H4 (cell line): ENCODE measurements at places on chromosomes 12 and 14. TPM values are rescaled to one million over a fixed set of nuclear protein-coding genes. Genes with fewer than 3 reads are reported as not detected.
A peak's percentile ranks its signal among the peaks of the same experiment; 100 is the strongest.

The NKX2-1 gene
- 0.06 and 0.62 TPM in 2 replicates for total RNA-seq

The LHX5 gene
- not detected in 2 replicates for total RNA-seq

The ANKRD33 gene
- not detected in 2 replicates for total RNA-seq

The TSPAN19 gene
- not detected in 2 replicates for total RNA-seq

The SOAT2 gene
- total RNA-seq = 0.06 TPM in 1 of 2 replicates, not detected in the other

The BCL11B gene
- 0.90 and 1.4 TPM in 2 replicates for total RNA-seq

The RPAP3 gene
- total RNA-seq = 29.9 and 41.6 TPM in 2 replicates

The SYNDIG1L gene
- not detected in 2 replicates for total RNA-seq

The PAWR gene
- 18.6 and 25.5 TPM in 2 replicates for total RNA-seq

The RASSF8 gene
- 18.8 and 19.8 TPM in 2 replicates for total RNA-seq

The AMN gene
- not detected in 2 replicates for total RNA-seq

The CERS5 gene
- total RNA-seq = 11.7 and 15.8 TPM in 2 replicates

The STYK1 gene
- 3.3 and 3.8 TPM in 2 replicates for total RNA-seq

The CLEC4D gene
- not detected in 2 replicates for total RNA-seq

The CCND2 gene
- 92.1 and 98.0 TPM in 2 replicates for total RNA-seq

The RD3L gene
- not detected in 2 replicates for total RNA-seq

The KLRC2 gene
- 0.23 TPM in 1 of 2 replicates, not detected in the other for total RNA-seq

The LMO3 gene
- 0.27 and 2.9 TPM in 2 replicates for total RNA-seq

DNA sequence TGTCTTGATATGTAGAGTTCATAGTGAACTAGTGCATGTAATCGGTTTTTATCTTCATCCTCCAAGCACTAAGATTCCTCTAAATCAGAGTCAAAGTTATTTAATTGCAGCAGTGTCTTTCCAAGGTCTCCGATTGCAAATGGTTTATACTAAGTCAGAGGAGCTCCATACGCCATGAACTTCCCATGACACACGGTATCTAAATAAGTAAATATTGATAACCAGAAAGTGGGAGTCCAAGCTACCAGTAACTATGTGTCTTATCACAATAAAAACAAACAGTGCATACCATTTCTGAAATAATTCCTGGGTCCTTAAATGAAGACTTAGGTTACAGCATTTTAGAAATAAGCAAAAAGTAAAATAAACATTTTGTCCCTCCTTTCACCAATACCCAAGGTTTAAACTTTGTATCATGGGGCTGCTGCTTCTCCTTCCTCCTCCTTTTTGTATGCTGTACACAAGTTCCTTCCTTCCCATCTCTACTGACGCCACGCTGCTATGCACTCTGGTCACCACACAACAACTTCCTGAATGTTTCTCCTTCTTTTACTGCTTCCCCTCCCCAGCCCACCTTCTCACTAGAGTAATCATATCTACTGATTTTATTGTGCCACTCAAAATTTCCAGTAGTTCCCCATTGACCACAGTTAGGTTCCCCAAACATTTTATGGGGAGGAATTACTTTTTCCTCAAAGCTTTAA, 10.7 kb downstream of the NR1H4 start:
- DNase-seq = peak; percentile 50

GRCh38 chr12:75058228-75058627, 151.4 kb downstream of the KCNC2 start:
- DNase-seq = no peak

DNA sequence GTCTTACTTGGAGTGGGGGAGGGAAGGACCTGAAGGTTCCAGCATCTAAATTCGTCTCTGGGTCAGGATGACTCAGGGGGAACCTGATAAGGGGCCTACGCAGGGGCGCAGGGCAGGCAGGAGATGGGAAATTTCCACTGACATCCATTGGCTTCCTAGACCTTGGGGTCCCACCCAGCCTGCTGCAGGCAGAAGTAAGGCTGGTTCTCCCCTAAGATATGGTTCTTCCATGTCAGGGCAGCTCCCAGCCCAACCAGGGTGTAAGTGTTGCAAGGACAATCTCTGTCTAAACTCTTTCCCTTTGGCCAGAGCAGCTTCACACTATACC, 2.1 kb upstream of the NDRG2 start:
- DNase-seq = no peak

DNA sequence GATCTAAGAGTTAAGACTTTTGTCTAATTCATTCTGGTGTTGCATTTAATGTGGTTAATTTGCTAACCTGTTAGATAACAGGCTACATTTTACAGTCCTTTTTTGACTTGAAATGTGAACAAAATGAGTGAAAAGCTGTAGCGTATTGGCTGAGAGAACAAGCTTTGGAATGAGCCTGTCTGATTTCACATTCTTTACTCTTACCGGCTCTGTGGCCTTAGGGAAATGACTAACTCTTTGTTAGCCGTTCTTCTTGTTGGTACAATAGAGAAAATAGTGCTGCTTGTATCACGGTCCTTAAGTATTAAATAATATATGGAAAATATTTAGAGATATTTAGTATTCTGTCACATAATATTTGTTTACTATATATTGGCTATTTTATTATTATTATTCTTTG, 1.9 kb downstream of the MNAT1 start:
- peak; percentile 14 for DNase-seq

DNA sequence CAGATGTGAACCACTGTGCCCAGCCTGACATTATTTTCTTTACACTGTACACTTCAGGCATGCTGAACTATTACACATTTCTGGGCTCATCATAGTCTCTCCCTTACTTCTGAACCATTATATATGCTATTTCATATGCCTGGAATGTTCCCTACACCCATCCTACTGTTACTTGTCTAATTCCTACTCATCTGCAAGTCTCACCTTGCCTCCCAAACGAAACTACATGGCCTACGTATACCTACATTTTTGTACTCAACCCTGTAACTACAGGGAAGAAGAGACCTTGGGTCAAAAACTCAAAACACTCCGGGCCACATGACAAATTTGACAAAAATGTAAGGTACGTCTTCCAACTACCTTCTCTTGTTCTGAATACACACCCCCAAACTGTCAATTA, 9.5 kb upstream of the EEA1 start:
- no peak for DNase-seq

DNA sequence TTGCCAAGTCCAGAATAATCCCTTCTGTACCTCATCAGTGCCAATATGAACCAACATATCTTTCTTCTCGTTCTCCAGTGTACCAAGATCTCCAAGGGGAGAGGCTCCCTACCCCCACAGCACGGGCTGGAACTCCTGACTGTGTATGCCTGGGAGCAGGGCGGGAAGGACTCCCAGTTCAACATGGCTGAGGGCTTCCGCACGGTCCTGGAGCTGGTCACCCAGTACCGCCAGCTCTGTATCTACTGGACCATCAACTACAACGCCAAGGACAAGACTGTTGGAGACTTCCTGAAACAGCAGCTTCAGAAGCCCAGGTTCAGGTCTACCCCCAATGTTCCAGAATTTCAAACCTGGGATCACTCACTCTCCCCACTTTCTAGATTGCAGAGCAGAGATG, 10.5 kb upstream of the OAS2 start:
- no peak for DNase-seq

DNA sequence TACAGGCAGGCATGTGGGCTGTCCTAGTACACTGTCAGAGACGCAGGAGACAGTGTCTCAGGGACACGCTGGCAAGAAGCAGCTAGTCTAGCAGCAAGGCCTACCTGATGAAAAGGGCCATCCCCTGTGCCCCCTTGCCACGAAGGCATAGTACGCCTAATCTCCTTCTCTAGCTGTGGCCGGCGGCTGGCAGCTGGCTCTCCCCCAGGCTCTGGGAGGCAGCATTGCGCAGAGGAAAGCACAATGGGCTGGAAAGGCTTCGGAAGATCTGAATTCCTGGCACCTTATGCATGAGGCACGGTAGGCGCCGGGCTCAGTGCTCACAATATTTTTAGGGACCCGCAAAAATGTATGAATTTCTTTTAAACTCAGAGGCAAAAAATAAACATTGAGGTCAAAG, 16.0 kb upstream of the PLEKHH1 start:
- DNase-seq = no peak

DNA sequence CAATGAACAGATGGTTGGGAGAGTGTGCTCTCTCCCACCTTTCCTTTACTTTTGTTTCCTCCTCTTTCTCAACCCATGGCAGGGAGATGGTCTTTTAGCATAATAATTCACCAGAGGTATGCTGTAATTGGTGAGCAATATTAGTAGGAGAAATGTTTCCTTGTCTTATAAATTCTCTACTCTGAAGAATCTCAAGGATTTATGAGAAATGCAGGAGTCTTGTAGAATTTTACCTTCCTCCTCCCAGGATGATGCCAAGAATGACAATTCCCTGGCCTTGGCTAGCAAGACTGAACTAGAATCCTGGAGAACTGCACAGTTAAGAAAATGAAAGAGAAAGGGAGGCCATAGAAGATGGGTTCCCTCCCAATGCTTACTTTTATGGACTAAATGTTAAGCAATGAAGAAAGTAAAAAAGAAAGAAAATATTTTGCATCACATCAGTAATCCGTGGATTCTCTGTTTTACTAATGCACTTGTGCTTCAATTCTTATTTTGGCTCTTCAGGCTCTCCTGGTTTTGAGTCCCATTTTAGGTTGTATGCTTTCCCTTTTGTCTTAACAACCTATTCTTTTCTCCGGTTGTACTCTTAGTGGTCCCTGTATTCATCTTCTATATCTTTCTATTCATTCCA, 192.9 kb upstream of the GARIN6 start:
- DNase-seq = no peak

GRCh38 chr12:4308334-4308950, 12.6 kb upstream of the TIGAR start:
- DNase-seq = no peak

DNA sequence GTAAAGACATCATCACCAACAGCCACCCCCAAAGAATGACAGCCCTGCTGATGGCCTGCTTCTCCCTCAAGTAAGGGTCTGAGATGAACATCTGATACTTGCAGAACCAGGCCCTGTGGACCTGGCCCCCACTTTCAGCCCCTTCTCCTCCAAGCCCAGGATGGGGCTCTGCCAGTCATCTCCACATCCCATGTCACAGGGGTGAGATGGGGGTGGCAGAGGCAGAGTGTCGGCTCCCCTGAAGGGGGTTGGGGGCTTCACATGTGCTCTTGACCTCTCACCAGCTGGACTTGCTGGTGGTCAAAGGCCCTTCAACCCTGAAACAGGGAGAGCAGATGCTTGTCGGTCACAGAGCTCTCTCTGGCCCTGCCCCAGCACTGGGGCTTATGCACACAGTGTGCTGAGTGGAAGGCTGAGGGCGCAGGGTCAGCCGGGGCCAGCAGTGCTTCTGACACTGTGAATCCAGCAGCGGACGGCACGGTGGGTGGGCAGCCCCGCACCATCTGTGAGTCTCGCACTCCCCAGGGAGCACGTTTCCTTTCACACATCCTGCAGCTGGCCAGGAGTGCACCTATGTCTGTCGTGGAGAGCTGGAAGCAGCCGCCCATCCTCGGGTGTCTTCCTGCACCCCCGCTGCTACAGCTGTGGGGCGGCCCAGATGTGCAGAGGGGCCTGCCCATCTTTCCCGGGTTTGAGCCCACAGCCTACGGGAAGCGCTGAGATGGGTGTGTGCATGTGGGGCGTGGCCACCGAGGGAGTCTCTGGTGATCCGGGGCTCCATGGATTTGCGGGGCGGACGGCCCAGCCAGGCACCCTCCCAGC, 94.3 kb downstream of the ADGRD1 start:
- no peak for DNase-seq

- peak; percentile 93 for DNase-seq
Observed at GRCh38 chr12:107515446-107515958, 170.1 kb upstream of the PWP1 start.

GRCh38 chr12:111692575-111693210, 6.8 kb downstream of the ACAD10 start:
- DNase-seq = no peak

GRCh38 chr12:69497308-69498026, 27.3 kb downstream of the FRS2 start:
- DNase-seq = no peak

- DNase-seq = no peak
Observed at GRCh38 chr14:80628547-80628946, 313.0 kb downstream of the CEP128 start.

DNA sequence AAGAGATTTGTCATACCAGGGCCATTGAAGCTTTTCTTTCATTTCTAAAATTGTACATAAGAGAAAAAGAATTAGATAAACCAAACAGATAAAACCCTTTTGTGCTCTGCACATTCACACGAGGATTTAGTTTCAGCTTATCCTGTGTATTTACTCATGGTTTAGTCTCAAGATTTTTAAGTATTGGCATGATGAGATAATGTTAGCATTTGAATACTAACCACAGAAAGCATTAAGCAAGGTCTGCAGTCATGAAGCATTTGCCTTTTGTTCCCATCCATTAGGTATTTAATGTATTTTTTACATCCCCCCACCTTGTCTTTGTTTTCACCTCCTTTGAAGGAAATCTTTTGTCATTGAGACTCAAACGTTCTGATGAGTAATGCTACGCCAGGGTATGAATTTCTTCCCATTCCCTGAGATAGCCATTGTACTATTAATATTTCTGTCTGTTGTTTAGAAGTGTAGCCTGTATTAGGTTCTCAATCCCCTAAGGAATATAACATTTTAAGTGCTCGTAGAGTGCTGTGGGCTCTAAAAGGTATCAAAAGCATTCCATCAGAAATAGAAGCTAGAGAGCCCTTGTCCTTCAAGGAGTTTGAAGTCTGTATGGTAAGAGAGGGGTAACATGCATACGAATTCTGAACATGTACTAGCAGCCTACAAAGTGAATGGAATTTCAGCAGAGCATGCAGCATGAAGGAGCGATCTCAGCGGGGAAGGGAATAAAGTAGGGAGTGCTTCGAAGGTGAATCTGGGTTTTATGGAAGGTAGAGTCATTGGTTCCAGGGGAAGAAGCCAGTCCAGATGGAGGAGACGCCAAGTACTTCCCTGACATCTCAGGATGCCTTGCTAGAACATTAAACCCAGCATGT, 22.3 kb downstream of the CRADD start:
- DNase-seq = peak; percentile 82

GRCh38 chr12:42396473-42397259, 70.7 kb downstream of the PPHLN1 start:
- DNase-seq = no peak

DNA sequence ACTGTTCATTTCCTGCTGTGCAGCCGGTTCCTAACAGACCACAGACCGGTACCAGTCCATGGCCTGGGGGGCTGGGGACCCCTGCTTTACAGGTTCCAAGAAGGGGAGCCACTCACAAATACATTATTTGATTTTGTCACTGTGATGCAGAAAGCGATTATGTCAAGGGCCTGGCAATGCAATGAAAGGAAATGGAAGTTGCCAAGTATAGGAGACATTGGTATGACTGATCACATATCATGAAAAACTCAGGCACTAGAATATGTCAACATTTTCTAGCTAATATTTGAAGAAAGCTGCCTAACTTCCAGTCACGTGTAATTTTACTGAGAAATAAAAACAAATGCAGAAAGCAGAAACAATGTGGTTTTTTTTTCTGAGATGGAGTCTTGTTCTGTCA, 68.9 kb upstream of the USP44 start:
- no peak for DNase-seq

- DNase-seq = peak; percentile 94
Observed at GRCh38 chr14:51328064-51328771, 88.2 kb downstream of the TMX1 start.

DNA sequence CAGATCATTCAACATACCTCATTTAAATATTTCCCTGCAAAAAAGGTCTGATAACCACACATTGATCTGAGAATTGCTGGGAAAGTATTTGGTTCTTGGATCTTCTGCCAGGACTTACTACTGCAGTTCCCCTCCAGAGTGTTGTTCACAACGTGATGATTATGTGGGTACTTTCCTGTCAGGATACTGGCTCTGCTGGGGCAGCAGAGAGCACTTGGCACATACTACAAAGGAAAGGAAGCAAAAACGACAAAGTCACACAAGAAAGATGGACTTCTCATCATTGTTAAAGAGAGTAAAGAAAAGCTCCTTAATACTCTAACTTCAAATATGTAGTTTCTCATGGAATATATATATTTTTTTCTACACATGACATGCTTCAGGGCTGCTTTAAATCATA, 11.5 kb downstream of the GNS start:
- DNase-seq = no peak

GRCh38 chr14:53376064-53376463, 222.9 kb upstream of the DDHD1 start:
- no peak for DNase-seq
